T-helper 17 cell (primary cell): ENCODE measurements at places on chromosomes 4 and X. TPM values are rescaled to one million over a fixed set of nuclear protein-coding genes. Genes with fewer than 3 reads are reported as not detected.
A peak's percentile ranks its signal among the peaks of the same experiment; 100 is the strongest.

SCFD2 gene
- 19.3 TPM for total RNA-seq

NCAPG gene
- total RNA-seq, result 1.2 TPM

GRCh38 chr4:64771149-64771548, 361.9 kb upstream of the TECRL start:
- H3K4me3 ChIP-seq, result no peak overlapping the region
- no peak for DNase-seq
- no peaks in the 10 kb centered on the region for H3K36me3 ChIP-seq
- H3K27ac ChIP-seq, result no peak overlapping the region

DNA sequence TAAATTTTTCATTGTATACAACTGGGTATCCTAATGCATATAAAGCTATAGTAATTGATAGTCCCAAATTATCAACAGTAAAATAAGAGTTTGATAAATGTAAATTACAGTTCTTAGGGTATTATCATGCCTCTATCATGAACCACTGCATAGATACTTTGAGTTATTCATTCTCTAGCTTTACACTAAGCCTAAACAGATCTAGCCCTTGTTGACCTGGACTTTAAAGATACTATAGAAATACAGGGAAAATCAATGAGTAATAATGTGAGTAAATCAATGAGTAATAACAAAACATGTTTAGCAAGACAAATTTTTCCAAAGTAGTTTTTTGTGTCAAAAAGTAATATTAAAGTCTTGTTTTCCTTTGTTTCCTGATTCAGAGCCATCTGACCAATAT, 228.4 kb downstream of the SCFD2 start:
- H3K4me1 ChIP-seq, result no peaks in the 10 kb centered on the region
- no peak for DNase-seq
- peaks cover 2% of the 10 kb centered on the region for H3K36me3 ChIP-seq

- H3K4me1 ChIP-seq, result no peaks in the 10 kb centered on the region
- H3K4me3 ChIP-seq, result no peak overlapping the region
- H3K36me3 ChIP-seq, result no peaks in the 10 kb centered on the region
- no peak overlapping the region for H3K27ac ChIP-seq
- no peaks in the 10 kb centered on the region for H3K27me3 ChIP-seq
- DNase-seq, result no peak
Observed at GRCh38 chr4:156052116-156052515, 98.5 kb upstream of the CTSO start.

ZNF732 gene
- not detected for total RNA-seq

DNA sequence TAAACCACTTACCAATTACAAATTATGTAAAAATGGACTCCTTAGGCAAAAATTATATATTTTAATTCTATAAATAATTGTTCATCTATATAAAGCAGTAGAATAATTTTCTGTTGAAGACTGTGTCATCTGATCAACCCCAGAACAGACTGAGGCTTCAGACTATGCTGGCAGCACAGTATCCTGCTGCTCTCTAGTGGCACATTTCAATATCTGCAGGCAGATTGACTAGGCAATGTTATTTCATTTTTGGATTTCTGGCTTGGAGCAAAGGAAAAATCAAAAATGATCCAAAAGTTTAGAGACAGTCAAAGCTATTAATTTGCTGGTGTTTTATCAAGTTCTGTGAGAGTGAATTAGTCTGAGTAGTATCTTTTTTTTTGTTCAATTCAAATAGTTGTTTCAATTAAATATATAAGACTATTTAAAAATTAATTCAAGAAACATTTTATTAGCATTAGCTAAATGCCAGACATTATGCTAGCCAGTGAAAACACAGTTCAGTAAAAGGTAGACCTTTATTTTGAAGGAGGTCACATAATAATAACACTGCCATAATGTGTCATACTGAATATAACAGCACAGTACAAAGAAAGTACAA, 21.3 kb upstream of the SULT1E1 start:
- DNase-seq, result no peak
- H3K27me3 ChIP-seq, result no peaks in the 10 kb centered on the region
- no peak overlapping the region for H3K27ac ChIP-seq
- H3K4me3 ChIP-seq, result no peak overlapping the region

ADH1A gene
- not detected for total RNA-seq

HELT gene
- total RNA-seq, result not detected

DNA sequence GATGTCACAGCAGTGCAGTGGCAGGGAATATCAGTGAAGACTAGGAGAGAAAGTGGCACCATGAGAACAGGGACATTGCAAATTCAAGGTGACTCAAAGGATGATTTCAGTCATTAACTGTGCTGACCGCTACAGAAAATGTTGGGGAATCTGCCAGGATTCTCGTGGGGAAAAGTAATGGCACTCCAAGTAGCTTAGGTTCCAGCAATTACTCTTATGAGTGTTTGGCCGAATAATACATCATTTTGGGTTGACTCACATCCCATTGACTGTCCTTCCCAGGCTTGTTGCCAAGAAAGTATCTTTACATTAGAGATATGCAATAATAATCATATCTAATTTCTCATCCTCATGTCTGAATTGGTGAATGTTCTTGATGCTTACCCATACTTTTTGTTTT, 1411.1 kb upstream of the PCDH7 start:
- no peaks in the 10 kb centered on the region for H3K36me3 ChIP-seq
- no peaks in the 10 kb centered on the region for H3K4me1 ChIP-seq
- H3K4me3 ChIP-seq, result no peak overlapping the region
- H3K27ac ChIP-seq, result no peak overlapping the region
- DNase-seq, result no peak

RHOXF1 gene
- 0.90 TPM for total RNA-seq

DNA sequence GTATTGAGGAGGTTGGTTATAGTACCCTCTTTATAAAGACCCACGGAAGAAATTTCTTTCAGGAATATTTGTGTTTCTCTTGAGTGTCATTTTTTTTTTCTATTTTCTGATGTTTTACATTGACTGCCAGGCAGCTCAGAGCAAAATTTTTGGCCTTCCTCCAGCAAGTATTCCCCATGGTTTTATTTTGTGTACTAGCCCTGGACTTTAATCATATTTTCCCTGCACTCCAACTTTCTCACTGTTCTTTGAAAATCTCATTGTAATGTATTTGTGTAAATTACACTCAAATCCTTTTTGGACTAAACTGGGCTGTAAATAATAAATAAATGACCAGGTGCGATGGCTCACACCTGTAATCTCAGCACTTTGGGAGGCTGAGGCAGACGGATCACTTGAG, 45.6 kb upstream of the USP46 start:
- no peaks in the 10 kb centered on the region for H3K4me1 ChIP-seq
- no peaks in the 10 kb centered on the region for H3K27me3 ChIP-seq
- DNase-seq, result no peak
- no peak overlapping the region for H3K27ac ChIP-seq
- H3K4me3 ChIP-seq, result no peak overlapping the region
- no peaks in the 10 kb centered on the region for H3K36me3 ChIP-seq

DNA sequence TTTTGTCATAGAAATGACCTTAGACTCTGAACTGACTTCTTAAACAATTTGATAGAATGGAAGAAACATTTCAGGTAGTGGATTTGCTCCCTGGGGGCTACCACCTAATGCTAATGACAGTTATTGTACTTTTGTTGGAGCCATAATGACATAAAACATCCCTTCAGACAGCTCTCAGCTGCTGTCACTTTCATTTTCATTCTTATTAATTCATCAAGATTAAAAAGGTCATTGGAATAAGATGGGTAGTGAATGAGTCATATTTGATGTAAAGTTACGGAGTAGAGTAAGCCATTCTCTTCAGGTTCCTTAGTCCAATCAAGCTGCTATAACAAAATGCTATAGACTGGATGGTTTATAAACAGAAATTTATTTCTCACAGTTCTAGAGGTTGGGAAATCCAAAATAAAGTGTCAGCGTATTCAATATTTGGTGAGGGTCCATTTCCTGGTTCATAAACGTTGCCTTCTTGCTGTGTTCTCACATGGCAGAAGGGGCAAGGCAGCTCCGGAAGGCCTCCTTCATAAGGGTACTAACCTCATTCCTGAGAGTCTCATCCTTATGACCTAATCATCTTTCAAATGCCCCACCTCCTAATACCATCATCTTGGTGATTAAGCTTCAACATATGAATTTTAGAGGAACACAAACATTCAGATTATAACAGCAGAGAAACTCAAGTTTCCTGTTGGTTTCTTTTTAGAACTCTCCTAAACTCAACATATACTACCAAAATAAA, 268.5 kb downstream of the ARAP2 start:
- no peaks in the 10 kb centered on the region for H3K27me3 ChIP-seq
- H3K4me3 ChIP-seq, result no peak overlapping the region
- no peaks in the 10 kb centered on the region for H3K4me1 ChIP-seq

DNA sequence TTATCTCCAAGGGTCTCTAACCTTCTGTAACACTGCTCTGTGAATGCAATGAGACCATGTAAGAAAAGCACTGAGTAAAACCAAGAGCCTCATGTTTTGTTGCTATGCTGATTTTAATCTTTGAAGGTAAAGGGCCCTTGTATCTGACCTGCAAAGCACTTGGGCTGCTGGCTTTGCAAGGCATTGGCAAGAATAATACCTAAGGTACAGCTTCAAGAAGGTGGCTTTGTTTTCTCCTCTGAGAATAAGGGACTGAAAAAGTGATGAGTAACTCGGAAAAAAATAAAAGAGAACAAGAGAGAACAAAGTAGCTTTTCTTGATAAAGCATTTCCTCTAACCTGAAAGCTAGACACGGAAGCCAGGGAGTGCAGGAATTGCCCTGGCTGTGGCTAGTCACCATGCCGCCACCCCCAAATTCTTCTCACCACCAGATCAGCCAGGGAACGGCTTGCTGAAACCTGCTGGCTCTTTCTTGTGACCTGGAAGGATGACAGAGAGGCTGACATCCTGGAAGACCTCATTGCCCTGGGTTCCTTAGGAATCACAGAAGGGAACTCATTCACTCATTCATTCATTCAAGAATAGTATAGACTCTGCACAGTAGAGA, 41.8 kb upstream of the HS3ST1 start:
- peak overlapping the region; percentile 50 for H3K4me3 ChIP-seq
- H3K27me3 ChIP-seq, result no peaks in the 10 kb centered on the region
- peak overlapping the region; percentile 89 for H3K27ac ChIP-seq
- no peak for DNase-seq
- peaks cover 2% of the 10 kb centered on the region for H3K36me3 ChIP-seq

LIMCH1 gene
- not detected for total RNA-seq

COX7B2 gene
- not detected for total RNA-seq

DNA sequence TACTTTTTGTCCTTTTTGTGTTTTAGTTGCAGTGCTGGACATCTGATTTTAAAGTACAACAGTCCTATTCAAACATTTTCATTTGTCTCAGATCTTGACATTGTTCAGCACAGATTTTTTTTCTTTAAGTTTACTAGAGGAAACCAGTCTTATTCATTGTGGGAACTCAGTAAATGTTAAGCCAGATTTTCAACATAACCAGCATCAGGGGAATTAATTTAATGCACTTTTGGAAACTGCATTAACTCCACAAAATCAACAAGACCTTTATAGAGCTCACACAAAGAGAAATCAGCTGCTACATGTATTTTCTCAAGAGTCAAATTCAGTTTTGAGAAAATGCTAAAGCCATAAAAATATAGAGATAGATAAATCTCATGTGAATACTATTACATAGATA, 9.9 kb downstream of the CPE start:
- no peak for DNase-seq
- H3K36me3 ChIP-seq, result no peaks in the 10 kb centered on the region
- H3K27ac ChIP-seq, result no peak overlapping the region
- H3K4me1 ChIP-seq, result no peaks in the 10 kb centered on the region
- peaks cover 41% of the 10 kb centered on the region for H3K27me3 ChIP-seq

GRCh38 chrX:9337046-9337445, 127.8 kb upstream of the TBL1X start:
- H3K4me3 ChIP-seq, result peak overlapping the region; percentile 46
- H3K36me3 ChIP-seq, result no peaks in the 10 kb centered on the region
- H3K4me1 ChIP-seq, result peaks cover 28% of the 10 kb centered on the region
- no peaks in the 10 kb centered on the region for H3K27me3 ChIP-seq
- no peak for DNase-seq

DNA sequence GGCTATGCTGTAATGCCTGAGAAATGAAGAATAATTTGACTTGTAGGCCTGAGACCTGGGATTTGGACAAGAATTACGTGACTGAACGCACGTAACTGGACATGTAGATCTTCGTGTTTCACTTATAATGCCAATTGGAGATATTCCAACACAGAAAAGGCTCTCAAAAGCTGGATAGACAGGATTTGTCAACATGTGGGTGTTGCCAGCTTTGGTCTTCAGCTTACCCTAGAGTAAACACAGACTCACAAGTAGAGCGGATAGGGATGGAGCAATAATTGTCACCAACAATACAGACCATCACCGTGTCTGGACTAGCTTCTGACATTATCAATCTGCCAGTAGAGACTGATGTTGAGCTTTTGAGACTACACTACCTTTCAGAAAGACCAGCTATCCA, 1511.0 kb upstream of the ADGRL3 start:
- no peak overlapping the region for H3K27ac ChIP-seq
- DNase-seq, result no peak
- H3K4me3 ChIP-seq, result no peak overlapping the region
- H3K27me3 ChIP-seq, result no peaks in the 10 kb centered on the region

FGFBP1 gene
- not detected for total RNA-seq
